ENCODE measurements at places on chromosomes 5 and 9.

GRCh38 chr9:16315720-16316119 lies 554.8 kb downstream of the BNC2 start:
- no peak for DNase-seq

- DNase-seq: no peak
These were observed 12.8 kb downstream of the ENC1 start for GRCh38 chr5:74627646-74628279.

- DNase-seq: no peak
These were observed 83.3 kb upstream of the ZBTB43 start for GRCh38 chr9:126721564-126721981.

- DNase-seq: no peak
These were observed 28.4 kb upstream of the TIFAB start for GRCh38 chr5:135480511-135480910.

GRCh38 chr9:703392-703791 lies 138.1 kb upstream of the DMRT1 start:
- no peak for DNase-seq

DNA sequence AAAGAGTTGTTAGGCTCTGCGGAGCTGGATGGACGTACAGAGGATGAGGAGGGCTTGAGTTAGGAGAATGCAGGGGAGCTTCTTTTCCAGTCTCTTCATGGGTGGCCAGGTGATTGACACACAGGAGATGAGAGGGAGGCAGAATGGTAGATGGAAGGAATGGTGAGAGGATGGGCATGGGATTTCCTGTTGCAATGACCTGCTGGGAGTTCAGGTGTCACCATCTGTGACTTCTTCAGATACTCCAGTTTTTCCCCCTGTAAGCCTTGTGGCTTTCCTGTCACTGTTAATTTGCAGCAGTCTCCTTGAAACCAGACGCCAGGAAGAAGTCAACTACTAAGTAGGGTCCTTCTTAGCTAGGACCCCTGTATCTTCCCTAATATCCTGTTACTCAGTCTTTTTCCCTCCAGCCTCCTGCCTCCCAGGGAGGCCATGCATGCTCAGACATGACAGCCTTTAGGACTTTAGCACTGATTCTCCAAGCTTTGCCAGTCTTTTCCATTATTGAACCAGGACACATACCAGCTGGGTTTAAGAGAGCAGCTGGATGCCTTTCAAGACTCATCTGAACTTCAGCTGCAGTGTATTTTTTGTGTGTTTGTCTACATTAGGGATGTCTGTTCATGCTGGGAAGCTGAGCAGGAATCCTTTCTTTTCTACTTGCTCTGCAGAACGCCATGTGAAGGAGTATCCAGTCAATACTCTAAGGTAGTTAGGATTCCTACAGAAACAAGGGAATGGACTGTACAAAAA lies 67.2 kb upstream of the CD180 start:
- DNase-seq: no peak

GRCh38 chr5:172903790-172904189 lies 55.4 kb upstream of the RPL26L1 start:
- DNase-seq: no peak

DNA sequence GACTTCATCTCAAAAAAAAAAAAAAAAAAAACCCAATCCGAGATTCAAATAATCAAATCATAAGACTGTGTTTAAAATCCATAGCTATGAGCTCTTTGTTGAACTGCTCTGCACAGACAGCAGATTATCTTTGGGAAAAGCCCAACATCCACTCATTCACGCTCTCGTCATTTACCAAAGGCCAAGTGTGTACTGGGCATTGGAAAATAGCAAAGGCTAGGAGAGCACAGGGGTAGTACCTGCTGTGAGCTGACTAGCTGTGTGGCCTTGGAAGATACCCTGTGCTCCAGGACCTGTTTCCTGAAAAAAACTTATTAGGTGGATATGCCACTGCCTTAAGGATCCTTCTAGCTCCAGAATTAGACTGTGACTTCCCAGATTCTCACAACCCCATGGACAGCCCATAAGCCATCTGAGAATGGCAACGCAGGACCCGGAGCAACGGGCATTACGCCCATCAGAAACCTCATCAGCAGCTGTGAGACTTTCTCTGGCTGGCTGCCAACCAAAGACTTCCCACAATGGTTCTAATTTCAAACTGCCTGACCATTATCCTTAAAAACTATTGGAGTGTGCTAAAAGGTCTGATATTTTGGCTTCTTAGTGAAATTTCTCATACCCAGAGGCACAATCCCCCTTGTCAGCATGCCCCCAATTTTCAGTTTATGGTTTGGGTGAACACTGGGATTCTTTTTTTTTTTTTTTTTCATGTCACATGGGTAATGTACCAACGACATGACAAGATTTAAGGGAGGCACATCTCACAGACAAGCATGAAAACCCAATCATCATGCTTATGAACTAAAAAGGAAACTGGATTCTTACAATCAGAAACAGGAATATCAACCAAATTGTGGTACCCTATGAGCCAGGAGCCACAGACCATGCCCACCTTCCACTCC lies 16.8 kb downstream of the SERINC5 start:
- no peak for DNase-seq

GRCh38 chr9:133261753-133262120 lies 13.3 kb downstream of the ABO start:
- no peak for DNase-seq

- DNase-seq: no peak
These were observed 172.8 kb downstream of the COL23A1 start for GRCh38 chr5:178417391-178417811.

DNA sequence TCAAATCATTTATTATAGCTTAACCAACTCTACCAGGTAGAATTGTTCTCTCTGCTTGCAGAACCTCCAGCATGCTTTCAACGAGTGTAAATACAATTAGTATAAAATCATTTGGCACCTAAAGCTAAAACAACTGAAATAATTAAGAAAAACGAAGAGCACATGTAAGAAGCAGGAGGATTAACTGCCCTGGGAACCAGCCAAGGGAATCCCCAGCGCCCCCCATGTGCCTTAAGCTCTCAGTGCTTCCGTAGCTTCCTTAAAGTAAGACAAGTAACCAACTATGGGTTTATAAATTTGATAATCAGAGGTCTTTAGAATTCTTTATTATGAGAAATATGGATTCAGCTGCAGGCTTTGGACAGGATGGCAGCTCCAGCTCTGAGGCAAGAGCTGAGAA lies 402.4 kb downstream of the RAB3C start:
- no peak for DNase-seq

- no peak for DNase-seq
These were observed 46.0 kb upstream of the COL15A1 start for GRCh38 chr9:98897745-98898144.

DNA sequence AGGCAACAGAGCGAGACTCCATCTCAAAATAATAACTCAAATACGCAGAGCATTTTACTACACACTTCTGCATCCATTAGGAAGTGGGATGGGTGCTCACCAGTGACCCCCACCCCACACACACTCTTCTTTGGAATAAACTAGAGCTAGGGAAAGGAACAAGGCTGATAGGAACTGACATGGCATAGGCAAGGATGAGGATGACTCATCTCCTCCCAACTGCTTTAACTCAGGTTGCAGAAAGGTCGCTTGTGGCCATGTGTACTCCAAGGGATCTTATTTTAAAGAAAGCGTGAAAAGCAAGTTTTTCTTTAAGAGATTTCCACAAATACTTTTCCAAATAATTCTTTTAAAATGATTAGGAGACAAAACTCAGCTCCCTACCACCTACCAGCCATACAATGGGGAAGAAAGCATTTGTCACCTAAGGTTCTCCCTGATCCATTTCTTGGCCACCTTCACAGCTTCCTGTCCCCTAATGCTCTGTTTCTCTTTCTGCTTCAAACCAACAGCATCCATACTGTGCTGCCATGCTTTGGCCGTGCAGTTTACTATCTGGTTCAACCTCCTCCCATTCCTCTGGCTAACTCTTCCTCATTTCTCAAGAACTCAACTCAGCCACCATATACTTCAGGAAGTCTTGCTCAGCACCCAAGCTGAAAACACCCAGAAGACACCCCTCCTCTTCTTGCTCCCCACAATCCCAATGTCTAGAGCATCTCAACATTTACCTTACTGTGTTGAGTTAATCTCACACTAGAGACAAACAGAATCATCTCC lies 211.9 kb downstream of the ACTL7B start:
- DNase-seq: no peak

DNA sequence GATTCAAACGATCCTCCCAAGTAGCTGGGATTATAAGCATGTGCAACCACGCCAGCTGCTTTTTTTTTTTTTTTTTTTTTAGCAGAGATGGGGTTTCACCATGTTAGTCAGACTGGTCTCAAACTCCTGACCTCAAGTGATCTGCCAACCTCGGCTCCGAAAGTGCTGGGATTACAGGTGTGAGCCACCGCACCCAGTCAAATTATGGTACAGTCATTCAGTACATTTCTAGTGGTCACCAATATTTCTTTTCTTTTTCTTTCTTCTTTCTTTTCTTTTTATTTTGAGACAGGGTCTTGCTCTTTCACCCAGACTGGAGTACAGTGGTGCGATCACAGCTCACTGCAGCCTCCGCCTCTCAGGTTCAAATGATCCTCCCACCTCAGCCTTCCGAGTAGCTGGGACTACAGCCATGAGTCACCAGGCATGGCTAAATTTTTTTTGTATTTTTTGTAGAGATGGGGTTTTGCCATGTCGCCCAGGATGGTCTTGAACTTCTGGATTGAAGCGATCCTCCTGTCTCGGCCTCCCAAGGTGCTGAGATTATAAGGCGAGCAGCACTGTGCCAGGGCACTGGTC lies 25.4 kb upstream of the DCP2 start:
- no peak for DNase-seq

DNA sequence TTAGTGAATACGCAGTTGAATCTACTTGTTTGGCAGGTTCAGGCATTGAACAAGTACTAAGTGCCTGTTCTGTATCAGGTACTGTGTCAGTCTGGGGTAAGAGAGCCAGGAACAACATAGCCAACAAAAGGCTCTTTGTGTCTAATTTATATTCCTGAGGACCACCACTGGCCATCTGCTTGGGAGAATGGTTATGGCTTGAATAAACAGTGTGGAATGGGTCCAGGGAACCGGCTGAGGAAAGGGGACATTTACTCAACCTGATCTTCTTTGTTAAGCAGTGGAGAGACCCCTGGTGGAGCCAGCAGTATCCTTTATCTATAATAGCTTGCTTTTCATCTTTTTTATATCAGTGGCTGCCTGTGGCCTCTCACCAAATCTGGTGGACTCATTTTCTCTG lies 38.6 kb downstream of the EXOSC2 start:
- DNase-seq: no peak

DNA sequence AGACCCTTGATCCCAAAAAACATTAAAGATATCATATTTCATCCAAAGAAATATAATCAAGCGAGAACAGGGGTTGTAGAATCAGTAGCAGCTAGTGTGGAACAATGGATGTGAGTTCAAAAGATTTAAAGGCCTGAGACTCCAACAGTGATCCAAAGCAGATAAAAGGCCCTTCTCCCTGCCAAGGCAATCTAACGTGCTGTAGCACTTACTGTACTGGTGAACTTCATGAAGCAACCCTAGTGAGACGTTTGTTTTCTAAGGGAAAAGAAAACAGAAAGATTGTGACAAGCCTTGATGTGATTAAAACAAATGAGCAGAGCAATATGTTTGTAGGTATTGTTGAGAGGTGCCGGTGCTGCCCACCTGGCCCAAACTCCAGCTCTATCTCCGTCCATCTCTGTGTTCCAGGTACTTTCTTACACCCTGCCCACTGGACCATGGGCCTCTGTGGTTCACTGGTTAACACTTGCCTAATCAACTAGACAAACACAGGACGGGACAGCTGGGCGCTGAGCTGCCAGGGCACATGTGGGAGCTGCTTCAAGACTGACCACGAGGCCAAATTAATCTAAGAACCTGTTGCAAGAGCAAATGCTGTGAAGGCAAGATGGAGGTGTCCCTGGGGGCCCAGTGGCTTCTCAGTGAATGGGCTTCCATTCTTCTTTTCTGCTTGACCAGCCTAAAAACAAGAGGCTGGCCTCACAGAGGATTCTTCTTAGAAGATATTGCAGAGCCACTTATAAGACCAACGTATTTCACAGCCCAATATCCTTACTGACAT lies 265.5 kb downstream of the CWC27 start:
- no peak for DNase-seq

- DNase-seq: no peak
These were observed 106.5 kb upstream of the MTAP start for GRCh38 chr9:21695874-21696341.

- DNase-seq: no peak
These were observed 606.4 kb upstream of the RORB start for GRCh38 chr9:73890685-73891277.

- no peak for DNase-seq
These were observed 44.9 kb upstream of the RAPGEF6 start for GRCh38 chr5:131679911-131680310.
